ENCODE measurements at places on chromosomes 5 and 9.

DNA sequence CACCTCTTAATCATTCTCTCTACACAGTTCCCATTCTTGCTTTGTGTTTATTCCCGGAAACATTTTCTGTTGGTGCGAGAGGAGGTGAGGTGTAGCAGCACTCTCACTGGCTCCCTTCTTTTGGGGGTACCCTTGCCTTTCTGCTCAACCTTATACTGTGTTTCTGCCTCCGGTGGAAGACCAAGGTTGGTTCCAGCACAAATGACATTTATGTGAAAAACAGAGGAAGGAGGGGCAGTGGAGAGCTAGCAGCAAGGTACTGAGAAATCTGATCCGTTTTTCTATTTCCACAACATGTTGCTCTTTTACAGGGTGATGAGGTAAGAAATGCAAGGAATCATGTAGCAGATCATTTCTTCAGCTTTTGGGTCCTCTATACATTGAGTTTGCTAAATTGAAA is 648.0 kb upstream of the DMAC1 start:
- no peak for DNase-seq

- DNase-seq: no peak
Measured at GRCh38 chr9:83304686-83305085, 233.5 kb downstream of the FRMD3 start.

- no peak for DNase-seq
Measured at GRCh38 chr5:35476036-35476435, 141.6 kb upstream of the SPEF2 start.

GRCh38 chr5:113562828-113563400 is 49.4 kb downstream of the YTHDC2 start:
- DNase-seq: no peak

DNA sequence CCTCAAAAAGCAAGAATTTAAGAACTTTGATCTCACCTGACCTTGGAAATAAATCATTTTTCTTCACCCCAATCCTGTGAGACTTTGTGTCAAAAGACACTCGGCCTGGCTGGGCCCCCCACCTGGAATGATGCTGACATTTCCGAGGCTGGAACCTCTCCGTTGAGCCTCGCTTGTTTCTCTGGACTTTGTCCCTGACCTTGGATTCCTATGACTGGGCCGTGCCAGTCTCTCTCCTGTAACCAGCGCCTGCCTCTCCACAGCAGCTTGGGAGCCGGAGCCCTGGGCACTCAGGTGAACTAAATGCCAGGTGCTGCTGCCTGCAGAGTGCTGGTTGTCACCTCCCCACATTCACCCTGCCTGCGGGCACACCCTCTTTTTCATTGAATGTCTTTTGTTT is 62.7 kb downstream of the RETREG1 start:
- DNase-seq: no peak

DNA sequence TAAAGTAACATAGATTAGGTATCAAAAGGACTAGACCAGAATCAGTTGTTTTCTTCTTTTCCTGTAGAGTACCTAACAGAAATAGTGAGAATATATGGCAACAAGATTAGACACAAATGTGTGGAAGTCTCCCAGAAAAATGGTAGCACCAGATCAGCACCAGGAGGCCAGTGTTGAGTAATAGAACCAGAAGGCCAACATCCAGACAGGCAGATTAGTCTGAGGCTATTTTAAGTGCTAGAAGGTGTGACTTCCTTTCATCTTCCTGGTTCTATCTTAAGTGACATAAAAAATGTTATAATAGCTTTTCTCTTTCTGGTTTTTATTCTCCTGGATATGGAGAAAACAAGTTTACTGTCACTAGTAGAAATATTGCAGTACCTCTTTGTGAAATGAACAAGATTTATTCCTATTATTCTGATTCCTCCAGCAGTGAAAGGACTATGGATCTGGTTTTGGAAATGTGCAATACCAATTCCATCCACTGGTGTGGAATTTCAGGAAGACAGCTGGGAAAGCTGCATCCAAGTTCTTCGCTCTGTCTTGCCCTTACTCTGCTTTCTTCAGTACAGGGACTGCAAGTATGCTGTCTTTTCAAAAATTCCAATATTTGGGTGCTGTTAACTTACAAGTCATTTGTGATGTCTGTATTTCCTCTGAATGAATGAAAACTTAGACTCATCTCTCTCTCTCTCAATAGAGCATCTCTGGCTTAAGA is 39.1 kb downstream of the SHLD3 start:
- DNase-seq: no peak

GRCh38 chr5:1511651-1512540 is 11.9 kb downstream of the LPCAT1 start:
- no peak for DNase-seq

- DNase-seq: no peak
Measured at GRCh38 chr5:36680066-36680465, 73.7 kb downstream of the SLC1A3 start.

- DNase-seq: no peak
Measured at GRCh38 chr9:70065572-70065971, 21.9 kb downstream of the MAMDC2 start.

GRCh38 chr5:149240354-149240998 is 31.2 kb upstream of the AFAP1L1 start:
- no peak for DNase-seq

DNA sequence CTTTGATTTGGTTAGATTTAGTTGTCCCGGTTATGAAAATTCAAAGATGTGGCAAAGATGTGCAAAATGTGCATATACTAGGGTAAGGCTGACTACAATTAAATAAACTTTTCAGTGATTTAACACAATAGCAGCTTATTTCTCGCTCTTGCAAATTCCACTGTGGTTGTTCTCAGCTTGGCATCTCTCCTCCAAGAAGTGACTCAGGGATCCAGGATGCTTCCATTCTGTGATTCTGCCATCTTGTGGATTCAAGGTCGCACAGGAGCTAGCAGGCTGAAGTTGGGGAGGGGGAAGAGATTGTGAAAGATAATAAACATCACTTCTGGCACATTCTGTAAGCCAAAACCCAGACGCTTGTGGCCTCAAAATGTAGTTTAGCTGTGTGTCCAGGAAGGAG is 60.1 kb upstream of the TGFBR1 start:
- no peak for DNase-seq

GRCh38 chr5:79529110-79529509 is 15.2 kb upstream of the HOMER1 start:
- no peak for DNase-seq

- DNase-seq: no peak
Measured at GRCh38 chr9:82202808-82203207, 214.2 kb downstream of the SPATA31D1 start.

DNA sequence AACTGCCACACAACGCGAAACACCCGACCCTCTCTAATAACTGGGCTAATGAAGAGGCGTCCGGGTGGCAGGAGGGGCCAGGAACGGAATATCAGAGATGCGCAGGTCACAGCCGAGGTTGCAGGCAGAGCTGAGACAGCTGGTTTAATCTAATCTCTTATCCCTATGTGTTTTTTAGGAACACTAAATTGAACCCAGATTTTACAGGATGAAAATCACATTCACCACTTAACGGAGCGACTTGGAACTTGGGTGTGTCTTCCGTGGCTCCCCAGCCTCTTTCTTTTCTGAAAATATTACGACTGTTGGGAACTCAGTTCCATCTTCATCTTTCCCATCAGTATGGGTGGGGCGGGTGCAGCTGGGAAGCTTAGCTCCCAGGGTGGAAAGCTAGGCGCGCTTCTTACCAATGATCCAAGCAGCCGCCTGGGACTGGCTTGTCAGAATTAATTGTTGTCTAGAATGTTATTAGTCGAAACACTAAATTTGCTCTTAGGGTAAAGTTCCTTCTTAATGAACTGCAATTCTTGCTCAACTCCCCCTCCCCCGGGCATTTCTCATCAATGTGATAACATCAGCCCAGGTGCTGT is 92.5 kb downstream of the IRX2 start:
- no peak for DNase-seq

- no peak for DNase-seq
Measured at GRCh38 chr5:110751902-110752762, 13.3 kb downstream of the SLC25A46 start.

DNA sequence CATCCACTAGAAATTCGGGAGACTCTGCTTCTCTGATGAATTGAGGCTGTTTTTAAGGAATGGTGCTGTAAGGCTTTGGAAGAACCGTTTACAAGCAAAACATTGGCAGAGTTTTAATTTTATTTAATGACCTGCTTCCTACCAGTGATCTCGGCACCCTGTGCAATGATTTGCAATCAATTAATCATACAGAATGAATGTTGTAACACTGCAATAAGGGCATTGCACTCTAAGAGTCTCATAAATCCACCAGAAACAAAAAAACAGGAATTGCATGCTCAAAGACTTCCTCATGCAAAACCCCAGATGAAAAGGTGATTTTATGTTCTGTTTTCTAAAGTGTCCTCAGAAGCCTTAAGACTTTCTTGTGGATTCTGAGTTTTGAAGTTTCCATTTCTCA is 295.7 kb downstream of the ARHGEF28 start:
- DNase-seq: no peak

- no peak for DNase-seq
Measured at GRCh38 chr9:103999375-104000062, 94.6 kb upstream of the SMC2 start.

GRCh38 chr9:22913518-22913917 is 466.9 kb downstream of the DMRTA1 start:
- DNase-seq: no peak

DNA sequence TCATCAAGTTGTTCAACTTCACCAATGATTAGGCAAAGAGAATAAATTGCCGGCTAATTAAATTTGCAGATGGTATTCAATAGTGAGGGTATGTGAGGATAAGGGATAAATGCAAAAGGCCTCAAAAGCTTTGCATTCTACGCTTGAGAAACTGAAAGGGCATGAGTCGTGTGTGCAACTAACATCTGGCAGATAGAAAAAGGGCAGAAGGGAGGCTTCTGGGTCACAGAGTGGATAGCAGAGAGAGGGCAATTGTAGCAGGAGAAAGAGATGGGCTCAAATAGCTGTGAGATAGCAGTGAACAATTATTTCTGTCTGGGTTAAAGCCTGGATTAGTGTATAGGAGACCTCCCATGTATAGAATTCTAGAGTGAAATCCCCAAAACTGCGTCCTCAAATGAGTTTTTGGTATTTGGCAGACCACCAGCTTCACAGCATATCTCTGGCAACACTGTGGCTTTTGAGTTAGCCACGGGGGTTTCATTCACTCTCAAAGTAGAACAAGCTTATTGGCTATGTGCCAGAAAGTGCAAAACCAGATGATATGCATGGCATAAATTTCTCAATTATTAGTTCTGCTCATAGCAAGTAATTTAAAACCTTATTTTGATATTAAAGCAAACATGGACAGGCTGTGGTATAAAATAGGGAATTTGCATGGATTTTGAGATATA is 586.3 kb downstream of the BRINP1 start:
- DNase-seq: no peak

DNA sequence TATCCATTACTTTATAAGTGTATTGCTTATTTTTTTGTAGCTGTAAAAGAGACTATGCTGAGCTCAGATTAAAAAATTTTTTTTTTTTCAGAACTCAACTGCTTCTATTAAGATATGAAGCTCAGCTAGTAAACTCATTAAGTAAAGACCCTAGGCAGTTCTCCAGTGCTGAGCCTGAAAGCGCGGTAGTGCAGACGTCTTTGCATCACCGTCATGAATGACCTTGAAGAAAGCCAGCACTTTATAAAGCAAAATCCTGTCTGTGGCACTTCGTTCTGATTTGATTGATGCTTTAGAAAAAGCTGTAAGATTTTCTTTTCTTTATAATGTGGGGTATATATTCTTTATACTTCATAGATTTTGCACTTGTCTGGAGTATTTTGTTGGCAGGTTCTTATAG is 105.7 kb downstream of the ATG10 start:
- no peak for DNase-seq

- no peak for DNase-seq
Measured at GRCh38 chr9:22285066-22285465, 161.6 kb upstream of the DMRTA1 start.

- no peak for DNase-seq
Measured at GRCh38 chr5:115229606-115230005, 33.1 kb downstream of the PGGT1B start.

DNA sequence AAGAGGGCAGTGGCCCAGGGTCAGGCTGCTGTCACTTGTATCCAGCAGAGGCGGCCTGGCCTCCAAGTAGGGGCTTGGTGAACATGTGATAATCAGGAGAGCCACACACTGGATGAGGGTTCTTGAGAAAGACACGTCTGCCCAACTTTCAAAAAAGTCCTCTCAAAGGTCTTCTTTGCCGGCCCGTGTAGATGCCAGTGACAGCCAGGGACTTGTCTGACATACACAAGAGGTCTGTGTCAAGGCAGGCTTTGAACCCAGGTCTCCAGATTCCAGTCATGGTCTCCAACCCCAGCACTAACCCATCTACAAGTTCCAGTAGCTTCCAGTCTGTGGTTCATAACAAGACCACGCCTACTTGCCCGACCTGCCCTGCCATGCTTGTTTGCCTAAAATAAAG is 7.9 kb upstream of the AMBP start:
- no peak for DNase-seq

DNA sequence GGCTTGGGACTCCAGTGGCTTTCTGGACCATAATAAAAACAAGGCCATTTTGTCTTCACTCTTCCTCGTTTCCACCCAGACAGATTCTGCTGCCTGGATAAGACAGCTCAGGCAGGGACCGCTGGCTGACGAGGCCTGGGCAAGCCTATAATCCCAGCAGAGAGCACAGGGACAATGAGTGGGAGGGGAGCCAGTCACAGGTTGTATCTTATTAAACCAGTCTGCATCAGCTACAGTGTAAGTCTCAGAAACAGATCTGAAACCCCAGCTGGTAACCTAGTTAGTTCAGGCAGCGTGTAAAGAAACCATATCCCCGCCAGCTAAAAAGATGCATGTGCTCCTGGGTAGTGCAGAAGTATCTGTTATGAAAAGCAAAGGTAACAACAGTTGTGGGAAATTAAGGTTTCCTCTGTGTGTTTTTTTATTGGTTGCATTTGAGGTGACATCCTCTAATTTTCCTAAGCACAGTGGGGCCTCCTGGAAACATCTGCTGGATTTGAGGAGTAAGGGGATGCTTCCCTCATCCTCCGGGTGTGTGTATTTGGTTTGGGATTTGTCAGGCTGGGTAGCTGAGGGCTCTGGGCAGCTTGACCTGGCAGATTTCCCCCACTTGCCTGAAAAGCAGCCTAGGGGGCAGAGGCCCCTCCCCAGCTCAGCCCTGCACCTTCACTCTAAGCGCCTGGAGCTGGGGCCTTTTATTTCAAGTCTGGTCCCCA is 15.2 kb upstream of the TAL2 start:
- DNase-seq: no peak

GRCh38 chr5:87015901-87016300 is 251.8 kb upstream of the RASA1 start:
- DNase-seq: no peak

GRCh38 chr5:131064669-131065371 is 100.2 kb downstream of the HINT1 start:
- peak; percentile 19 for DNase-seq

DNA sequence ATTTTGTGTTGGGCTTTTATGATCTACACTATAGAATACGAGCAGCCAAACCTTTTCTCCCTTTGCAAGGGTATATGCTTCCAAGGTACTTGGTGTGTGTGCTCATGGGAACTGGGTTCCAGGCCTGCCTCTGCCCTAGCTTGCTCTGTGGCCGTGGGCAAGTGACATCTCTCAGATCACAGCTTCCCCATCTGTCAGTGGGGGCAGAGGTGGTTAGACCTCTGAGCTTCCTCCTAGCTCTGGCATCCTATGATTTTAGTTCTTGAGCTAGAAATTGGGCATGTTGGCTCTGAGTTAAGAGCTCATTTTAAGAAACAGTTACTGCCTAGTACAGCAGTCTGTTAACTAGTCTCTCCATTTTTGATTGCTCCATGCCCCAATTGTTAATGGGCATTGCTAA is 12.5 kb upstream of the CCNJL start:
- no peak for DNase-seq

All from NCI-H510A (cell line).